Naive thymus-derived CD8-positive, alpha-beta T cell (primary cell): ENCODE measurements at places on chromosomes 13 and 19.
A peak's percentile ranks its signal among the peaks of the same experiment; 100 is the strongest.

GRCh38 chr19:46030812-46031550 lies 8.1 kb upstream of the PGLYRP1 start:
- no peak for DNase-seq

GRCh38 chr13:29328501-29328900 lies 267.0 kb downstream of the SLC7A1 start:
- DNase-seq: no peak

- DNase-seq: no peak
Observed at GRCh38 chr19:50931023-50931422, 19.8 kb upstream of the KLK4 start.

DNA sequence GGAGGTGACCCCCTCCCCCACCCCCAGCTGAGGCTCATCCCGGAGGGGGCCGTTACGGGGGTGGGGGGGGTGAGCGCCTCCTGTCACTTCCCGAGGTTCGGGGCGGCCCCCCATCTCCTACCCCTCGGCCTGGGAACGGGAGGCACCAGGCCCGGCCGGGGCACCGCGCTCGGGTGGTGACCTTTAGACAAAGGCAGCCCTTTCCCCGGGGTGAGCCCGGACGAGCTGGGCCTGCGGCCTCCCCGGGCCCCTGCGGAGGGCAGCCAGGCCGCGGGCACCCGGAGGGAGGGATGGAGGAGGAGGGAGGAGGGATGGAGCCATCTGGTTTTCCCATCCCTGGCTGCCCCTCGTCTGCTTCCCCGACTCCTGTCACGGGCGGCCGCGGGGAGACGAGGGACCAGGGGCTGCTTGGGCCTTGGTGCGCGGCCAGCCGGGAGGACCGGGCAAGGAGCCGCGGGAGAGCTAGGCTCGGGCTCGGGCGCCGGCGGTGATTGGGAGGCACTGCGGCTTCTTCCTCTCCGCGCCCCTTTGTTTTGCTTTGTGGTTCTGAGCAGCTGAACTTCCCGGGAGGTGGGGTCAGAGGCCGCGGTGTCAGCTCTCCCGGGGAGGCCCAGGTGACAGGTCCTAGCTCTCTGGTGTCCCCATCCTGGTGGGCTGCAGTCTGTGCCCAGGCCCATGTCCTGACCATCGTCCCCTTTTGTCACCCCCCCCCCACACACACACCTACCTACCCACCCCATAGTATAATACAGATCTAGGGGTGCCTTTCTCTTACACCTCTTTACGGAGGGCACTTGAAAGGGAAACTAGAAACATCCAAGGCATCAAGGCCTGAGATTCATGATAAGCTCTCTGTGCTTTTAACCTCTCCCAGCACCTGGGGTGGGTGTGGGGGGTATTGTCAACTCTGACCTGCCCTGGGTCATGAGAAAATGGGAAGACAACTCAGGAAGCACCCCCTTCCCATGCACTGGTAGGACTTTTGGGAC lies 1.3 kb downstream of the BICRA start:
- peak; percentile 61 for DNase-seq

- DNase-seq: no peak
Observed at GRCh38 chr19:40799558-40800338, 757 bp downstream of the EGLN2 start.

GRCh38 chr13:112854321-112854720 lies 114.7 kb upstream of the MCF2L start:
- no peak for DNase-seq

DNA sequence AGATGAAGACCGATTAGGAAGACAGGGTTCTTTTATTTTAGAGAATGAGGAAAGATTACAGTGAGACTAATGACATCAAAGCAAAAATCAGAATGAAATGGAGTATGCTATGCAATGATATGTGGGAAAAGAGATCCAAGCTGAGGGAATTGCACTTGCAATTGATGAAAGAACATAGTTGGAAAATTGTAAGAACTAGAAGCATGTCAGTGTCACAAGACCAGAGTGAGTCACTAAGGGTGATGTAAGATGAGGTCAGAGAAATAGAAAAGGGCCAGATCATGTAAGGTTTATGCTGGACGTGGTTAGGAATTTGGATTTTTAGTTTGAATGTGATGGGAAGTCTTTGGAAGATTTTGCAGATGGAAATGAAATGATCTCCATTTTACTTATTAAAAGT lies 1937.3 kb downstream of the OLFM4 start:
- DNase-seq: no peak

DNA sequence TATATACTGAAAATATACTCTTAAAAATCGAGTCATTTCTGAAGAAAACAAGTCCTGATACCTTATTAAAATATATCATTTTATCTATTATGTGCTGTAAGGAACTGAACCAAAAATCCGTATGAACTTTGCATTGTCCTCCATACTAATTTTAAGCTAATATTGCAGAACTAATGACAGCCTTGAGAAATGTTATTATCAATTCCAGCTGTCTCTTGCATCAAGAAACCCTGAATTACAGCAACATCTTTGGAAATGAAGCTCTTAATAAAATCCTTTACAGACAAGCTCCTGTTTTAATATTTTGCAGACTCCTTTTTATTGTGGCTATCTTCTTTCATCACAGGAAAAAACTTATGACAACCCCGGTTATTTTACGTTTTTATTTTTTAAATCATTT lies 1335.3 kb downstream of the EFNB2 start:
- no peak for DNase-seq

DNA sequence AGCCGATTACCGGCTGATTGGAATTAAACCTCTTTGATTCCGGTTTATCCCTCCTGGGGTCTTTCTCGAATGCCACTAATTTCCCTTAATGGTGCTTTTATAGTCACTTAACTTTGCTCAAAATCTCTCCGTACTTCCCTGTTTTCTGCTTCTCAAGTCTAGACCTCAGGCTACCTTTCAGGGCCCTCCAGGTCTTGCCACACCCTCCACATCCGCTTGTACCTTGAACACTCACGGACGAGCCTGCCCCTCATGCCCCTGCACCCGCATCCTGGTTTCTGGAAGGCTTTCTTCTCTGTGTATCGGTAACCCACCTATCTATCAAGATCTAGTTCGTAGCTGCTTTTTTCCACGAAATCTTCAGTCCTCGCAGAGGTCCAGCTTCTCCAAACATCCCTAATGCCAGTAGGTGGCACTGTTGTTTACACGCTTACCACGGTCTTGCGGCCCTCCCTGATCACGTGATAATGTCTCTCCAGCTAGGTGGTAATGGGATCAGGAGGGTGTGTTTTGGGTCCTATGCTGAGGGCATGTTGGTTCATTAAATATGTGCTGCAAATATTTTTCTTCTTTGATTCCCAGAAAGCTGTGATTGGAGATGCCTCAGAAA lies 13.8 kb downstream of the ATP12A start:
- DNase-seq: no peak

GRCh38 chr13:105084931-105085330 lies 1450.5 kb downstream of the EFNB2 start:
- no peak for DNase-seq

GRCh38 chr13:104372095-104372655 lies 1306.0 kb upstream of the SLC10A2 start:
- DNase-seq: no peak

DNA sequence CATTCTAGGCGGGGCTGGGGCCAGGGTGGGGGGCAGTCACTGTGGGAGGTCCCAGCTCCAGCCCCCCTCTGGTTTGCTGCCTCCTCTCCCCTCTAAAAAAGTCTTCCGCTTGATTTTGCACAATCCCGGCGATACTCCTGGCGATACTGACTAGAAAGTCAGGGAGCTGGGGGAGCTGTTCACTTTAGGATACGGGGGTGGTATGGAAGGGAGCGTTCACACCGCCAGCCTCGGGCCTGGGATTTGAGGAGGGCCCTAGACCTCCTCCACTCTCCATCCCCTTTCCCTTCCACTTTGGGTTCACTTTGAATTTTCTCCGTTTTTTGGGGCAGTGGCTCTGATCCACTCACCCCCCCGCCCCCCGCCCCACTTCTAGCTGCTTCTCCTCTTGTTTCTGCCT lies 35.0 kb downstream of the KEAP1 start:
- DNase-seq: no peak

DNA sequence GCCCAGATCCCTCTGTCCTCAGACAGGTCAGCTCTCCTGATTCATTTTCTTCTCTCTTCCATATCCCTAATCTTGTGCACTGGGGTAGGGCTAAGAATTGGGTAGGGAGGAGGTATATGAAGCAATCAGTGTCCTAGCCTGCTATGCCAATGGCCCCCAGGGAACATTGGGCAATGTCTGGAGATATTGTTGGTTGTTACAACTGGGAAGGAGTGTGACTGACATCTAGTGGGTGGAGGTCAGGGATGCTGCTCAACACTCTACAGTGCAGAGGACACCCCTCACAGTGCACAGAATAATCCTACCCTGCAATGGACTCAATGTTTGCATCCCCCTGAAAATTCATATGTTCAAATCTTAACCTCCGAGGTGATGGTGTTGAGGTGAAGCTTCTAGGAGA lies 57.5 kb downstream of the CPAMD8 start:
- DNase-seq: no peak

DNA sequence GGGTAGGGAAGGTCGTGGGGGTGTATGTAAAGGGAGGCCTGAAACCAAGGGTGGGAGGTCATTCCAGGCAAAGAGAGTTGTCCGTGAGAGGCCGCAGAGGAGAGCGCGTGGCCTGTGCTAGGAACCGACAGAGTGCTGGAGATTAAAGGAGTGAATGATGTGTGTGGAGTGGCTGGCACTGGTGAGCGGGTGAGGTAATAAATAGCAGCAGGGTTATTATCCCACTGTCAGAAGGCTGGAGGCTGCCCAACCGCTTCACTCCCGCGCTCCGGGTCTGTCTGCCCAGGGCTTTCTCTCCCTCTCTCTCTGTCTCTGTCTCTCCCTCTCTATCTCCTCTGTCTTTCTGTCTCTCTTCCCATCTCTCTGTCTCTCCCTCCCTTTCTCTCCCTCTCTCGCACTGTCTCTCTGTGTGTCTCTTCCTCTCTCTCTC lies 17.4 kb downstream of the ZNF579 start:
- DNase-seq: no peak

DNA sequence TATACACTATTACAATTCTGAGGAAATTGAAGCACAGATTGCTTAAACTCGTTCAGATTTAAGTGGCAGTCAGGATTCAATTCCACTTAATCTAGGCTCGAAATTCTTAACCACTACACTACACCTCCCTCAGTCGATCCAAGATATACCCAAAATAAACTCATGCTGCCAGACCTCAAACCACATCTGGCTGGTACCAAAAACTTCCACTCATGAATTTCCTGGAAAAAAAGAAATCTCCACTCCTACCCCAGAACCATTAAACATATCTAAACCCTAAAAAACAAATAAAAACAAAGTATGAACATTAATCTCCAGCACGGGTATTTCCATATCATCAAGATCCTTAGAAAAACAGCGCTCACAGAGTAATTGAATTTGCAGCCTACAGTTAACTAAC lies 1.1 kb downstream of the ZFP30 start:
- peak; percentile 1 for DNase-seq

DNA sequence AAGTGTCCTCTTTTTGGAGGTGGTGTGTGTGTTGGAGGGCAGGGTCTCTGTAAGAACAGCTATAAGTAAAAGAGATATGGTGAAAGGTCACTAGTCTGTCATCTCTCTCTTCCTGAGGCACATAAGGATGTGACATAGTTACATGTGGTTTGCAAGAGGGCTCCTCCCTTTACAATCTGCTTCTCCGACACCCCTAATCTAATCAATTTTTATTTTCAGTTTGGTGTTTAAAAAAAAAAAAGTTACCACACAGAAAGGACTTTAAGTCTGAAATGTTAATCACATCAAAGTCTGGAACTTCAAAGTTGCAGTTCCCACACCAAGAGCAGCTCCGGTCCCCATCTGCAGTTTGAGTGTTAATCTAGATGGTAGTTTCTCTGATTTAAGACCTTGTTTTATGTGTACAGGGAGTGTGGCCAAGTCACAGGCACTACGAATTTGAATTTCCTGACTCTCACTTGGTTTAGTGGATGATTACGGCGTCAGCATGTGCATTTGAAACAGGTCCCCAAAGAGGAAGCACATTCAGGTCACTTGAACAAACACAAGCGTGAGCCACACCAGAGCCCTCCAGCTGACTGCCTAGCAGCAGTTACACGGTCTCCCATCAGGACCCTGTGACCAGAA lies 53.1 kb downstream of the FOXO1 start:
- peak; percentile 79 for DNase-seq

GRCh38 chr19:13669780-13670355 lies 94.5 kb upstream of the MRI1 start:
- DNase-seq: no peak

DNA sequence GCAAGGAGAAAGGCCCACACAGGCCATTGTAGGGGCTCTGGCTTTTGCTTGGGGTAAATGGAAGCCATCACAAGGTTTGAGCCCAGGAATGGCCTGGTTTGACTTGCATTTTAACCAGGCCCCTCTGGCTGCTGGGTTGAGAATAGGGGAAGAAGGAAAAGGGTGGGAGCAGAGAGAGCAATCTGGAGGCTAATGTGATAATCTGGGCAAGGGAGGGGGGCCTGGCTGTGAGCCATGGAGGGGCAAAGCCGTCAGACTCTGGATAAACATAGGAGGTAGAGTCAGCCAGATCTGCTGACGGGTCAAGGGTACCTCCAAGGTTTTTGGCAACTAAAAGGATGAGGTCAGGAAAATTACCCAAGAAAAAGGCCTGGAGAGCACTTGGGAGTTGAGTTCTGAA lies 41.6 kb downstream of the RFX2 start:
- no peak for DNase-seq

DNA sequence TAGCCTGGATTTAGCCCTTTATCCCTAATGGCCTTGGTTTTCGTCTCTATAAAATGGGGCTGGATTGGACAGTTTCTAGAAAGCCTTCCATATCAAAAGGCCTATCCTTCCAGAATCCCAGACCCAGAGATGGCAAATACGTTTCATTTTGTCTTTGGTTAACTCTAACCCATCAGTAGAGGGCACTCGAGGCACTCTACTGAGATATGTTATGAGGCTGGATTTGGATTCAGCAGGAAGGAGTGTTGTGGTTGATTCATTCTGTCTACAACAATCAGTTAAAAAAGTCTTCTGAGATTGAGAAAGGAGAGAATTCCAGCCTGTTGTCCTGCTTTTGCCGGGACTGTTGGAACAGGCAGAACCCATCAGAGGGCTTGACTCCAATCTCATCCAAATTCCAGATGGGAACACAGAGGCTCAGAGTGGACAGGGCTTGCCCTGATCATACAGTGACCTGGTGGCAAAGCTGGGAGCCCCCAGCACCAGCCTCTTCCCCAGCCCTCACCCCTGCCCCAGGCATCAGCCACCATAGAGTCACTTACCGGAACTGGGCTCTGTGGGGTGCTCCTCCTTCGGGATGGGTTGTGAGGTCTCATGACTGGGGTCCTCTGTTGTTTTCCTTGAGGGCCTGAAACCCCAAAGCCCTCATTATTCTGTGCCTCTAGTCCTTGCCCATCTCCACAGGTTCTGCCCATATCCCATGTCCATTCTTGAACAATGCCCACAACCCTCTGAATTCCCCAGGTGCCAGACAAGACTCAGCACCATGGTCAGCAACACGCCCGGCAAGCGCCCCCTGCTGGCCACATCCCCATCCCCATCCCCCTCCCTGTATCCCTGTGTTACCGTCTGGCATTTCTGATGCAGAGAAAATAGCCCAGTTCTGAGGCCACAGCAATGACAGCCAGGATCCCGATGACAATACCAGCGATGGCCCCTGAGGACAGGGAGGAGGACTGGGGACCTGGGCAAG lies 12.3 kb upstream of the ZNF180 start:
- no peak for DNase-seq
